Calu3 (cell line): ENCODE measurements at places on chromosomes 7 and 10. TPM values are rescaled to one million over a fixed set of nuclear protein-coding genes. Genes with fewer than 3 reads are reported as not detected.

GRCh38 chr7:37211097-37211880 is 237.4 kb downstream of the ELMO1 start:
- no peak overlapping the region for H3K27ac ChIP-seq
- no peak for DNase-seq
- H3K4me1 ChIP-seq, result no peaks in the 10 kb centered on the region
- H3K36me3 ChIP-seq, result no peaks in the 10 kb centered on the region

GRCh38 chr10:55146032-55146431 is 345.0 kb upstream of the PCDH15 start:
- DNase-seq, result peak; percentile 6
- peak overlapping the region; percentile 54 for H3K27ac ChIP-seq
- H3K36me3 ChIP-seq, result no peaks in the 10 kb centered on the region
- peaks cover 14% of the 10 kb centered on the region for H3K4me1 ChIP-seq
- H3K4me3 ChIP-seq, result no peak overlapping the region

GRCh38 chr7:99728615-99729014 is 6.4 kb downstream of the CYP3A7 start:
- H3K36me3 ChIP-seq, result no peaks in the 10 kb centered on the region
- peak; percentile 17 for DNase-seq
- no peaks in the 10 kb centered on the region for H3K4me1 ChIP-seq
- no peak overlapping the region for H3K4me3 ChIP-seq
- no peaks in the 10 kb centered on the region for H3K27me3 ChIP-seq

DNA sequence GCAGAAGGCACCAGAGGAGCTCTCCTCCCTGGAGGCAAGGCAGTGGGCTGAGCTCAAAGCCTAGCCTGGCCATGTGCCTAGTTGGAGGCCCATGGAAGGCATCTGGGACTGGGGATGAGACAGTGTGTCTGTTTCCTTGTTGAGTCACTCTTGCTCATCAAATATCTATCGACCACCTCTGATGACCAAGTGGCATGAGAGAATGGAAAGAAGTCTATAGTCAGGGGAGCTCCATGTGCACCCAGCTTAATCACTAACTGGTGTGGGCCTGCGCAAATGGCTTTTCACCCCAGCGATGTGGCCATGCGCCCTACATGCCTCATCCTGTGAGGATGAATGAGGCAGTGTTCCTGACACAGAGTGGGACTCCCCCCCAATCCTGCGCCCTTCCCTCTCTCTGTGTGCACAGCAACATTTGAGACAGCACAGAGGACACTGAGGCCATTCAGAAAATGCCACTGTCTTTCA is 229.9 kb downstream of the RPS24 start:
- peaks cover 68% of the 10 kb centered on the region for H3K27me3 ChIP-seq
- H3K4me1 ChIP-seq, result no peaks in the 10 kb centered on the region
- no peak overlapping the region for H3K27ac ChIP-seq
- no peak for DNase-seq

The TEX47 gene
- total RNA-seq, result not detected in 2 replicates

GRCh38 chr7:16564909-16565426 is 38.3 kb downstream of the LRRC72 start:
- no peaks in the 10 kb centered on the region for H3K36me3 ChIP-seq
- H3K27ac ChIP-seq, result no peak overlapping the region
- peak; percentile 34 for DNase-seq
- H3K4me3 ChIP-seq, result no peak overlapping the region
- no peaks in the 10 kb centered on the region for H3K27me3 ChIP-seq

The NCF1 gene
- 0.51 TPM in 1 of 2 replicates, not detected in the other for total RNA-seq

DNA sequence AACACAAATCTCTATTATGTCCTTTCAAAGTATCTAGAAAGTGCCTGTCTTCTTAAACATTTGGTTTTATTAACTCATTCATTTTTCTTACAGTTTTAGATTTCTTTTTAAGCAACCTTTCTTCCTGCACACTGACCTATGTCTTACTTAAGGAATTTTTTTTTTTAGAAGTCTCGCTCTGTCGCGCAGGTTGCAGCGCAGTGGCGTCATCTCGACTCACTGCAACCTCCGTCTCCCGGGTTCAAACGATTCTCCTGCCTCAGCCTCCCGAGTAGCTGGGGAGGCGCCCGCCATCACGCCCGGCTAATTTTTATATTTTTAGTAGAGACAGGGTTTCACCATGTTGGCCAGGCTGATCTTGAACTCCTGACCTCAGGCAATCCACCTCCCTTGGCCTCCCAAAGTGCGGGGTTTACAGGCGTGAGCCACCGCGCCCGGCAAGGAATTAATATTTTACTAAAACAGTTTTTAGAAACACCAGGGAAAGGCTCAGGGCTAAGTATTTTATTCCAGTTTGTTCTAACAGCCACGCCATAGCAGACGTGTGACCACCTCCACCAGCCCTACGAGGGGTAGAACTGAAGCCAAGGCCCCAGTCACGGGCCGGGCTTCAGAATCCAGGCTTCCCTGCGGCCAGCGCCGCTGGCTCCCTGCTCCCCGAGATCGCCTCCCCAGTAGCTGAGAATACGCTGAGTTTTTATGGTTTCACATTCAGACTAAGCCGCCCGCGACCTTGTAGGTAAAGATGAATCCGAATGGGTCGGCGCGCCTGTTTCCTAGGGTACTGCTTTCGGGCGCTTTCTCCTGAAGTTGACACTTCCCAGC is 941 bp upstream of the LUC7L2 start:
- peaks cover 10% of the 10 kb centered on the region for H3K4me1 ChIP-seq
- peak overlapping the region; percentile 84 for H3K27ac ChIP-seq
- peaks cover 49% of the 10 kb centered on the region for H3K36me3 ChIP-seq
- H3K27me3 ChIP-seq, result no peaks in the 10 kb centered on the region
- DNase-seq, result peak; percentile 32

DNA sequence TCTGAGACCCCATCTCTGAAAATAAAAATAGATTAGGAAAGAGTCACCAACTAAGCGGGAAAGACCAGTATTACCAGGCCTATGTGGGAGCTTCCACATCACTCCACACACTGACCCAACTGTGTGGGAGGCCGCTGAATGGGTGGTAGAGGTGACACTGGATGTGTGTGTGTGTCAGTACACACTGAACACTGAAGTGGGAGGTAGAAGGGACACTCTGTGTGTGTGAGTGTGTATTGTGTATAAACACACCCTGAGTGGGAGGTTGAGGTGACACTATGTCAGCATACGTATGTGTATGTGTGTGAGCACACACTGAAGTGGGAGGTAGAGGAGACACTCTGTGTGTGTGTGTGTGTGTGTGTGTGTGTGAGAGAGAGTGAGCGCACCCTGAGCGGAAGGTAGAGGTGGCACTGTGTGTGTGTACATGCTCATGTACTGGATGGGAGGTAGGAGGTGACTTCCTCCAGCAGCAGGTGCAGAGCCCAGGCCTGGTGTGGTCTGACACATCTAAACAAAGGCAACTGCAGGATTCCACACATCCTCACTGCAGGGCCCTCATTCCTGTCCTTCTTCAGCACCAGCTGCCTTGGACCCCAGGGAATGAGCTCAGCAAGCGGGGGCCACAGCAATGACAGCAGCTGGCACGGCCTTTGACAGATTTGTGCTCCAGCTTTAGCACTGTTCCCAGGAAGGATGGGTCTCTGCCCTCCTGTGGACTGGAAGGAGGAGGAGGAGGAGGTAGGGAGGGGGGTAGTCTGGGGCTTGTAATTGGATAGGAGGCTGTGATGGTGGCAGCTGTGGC is 26.5 kb upstream of the RBM20 start:
- H3K27ac ChIP-seq, result no peak overlapping the region
- DNase-seq, result no peak
- H3K27me3 ChIP-seq, result no peaks in the 10 kb centered on the region

- H3K4me1 ChIP-seq, result peaks cover 46% of the 10 kb centered on the region
- DNase-seq, result peak; percentile 69
- H3K4me3 ChIP-seq, result peak overlapping the region; percentile 0
- peak overlapping the region; percentile 7 for H3K27ac ChIP-seq
- H3K36me3 ChIP-seq, result peaks cover 67% of the 10 kb centered on the region
Measured at GRCh38 chr7:1460821-1461645, 1.8 kb upstream of the MICALL2 start.

- H3K36me3 ChIP-seq, result no peaks in the 10 kb centered on the region
- H3K4me3 ChIP-seq, result no peak overlapping the region
- DNase-seq, result no peak
- H3K4me1 ChIP-seq, result no peaks in the 10 kb centered on the region
Measured at GRCh38 chr10:88440541-88440940, 142.6 kb downstream of the RNLS start.

- H3K36me3 ChIP-seq, result peaks cover 15% of the 10 kb centered on the region
- no peak overlapping the region for H3K4me3 ChIP-seq
- peaks cover 17% of the 10 kb centered on the region for H3K4me1 ChIP-seq
- H3K27ac ChIP-seq, result no peak overlapping the region
- no peaks in the 10 kb centered on the region for H3K27me3 ChIP-seq
Measured at GRCh38 chr10:70822076-70822820, 6.5 kb downstream of the SGPL1 start.

DNA sequence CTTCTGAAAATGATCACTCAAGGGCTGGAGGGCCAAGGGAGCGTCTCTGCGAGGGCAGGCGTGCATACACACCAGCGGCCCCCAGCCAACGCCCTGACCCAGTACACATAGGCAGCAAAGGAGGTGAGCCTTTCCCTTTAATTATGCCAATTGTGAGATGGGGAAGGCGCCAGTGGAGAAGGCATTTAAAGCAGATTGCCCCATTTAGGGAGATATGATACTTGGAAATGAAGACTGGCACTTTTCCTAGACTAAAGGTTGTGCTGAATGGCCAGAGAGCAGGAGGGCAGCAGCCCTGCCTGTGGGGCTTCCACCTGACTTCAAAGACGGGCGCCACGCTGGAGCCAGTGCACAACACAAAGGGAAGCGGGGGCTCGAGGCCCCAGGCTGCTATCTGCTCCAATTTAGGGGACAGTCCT is 24.1 kb downstream of the HIPK2 start:
- no peak overlapping the region for H3K4me3 ChIP-seq
- no peak for DNase-seq
- no peaks in the 10 kb centered on the region for H3K36me3 ChIP-seq
- no peak overlapping the region for H3K27ac ChIP-seq
- no peaks in the 10 kb centered on the region for H3K27me3 ChIP-seq

The SYT15 gene
- total RNA-seq, result 1.5 and 2.2 TPM in 2 replicates

The SH2D4B gene
- total RNA-seq, result 0.24 TPM in 1 of 2 replicates, not detected in the other

GRCh38 chr10:102134416-102134815 is 1.6 kb downstream of the PPRC1 start:
- peaks cover 18% of the 10 kb centered on the region for H3K4me1 ChIP-seq
- no peak for DNase-seq
- peaks cover 32% of the 10 kb centered on the region for H3K36me3 ChIP-seq
- H3K27me3 ChIP-seq, result no peaks in the 10 kb centered on the region
- H3K4me3 ChIP-seq, result peak overlapping the region; percentile 98

The SLC26A4 gene
- total RNA-seq, result 0.09 TPM in 1 of 2 replicates, not detected in the other

- no peak for DNase-seq
- no peak overlapping the region for H3K27ac ChIP-seq
- H3K4me3 ChIP-seq, result no peak overlapping the region
- H3K4me1 ChIP-seq, result peaks cover 57% of the 10 kb centered on the region
- H3K27me3 ChIP-seq, result no peaks in the 10 kb centered on the region
Measured at GRCh38 chr10:6405713-6406112, 174.4 kb downstream of the PRKCQ start.

- H3K36me3 ChIP-seq, result no peaks in the 10 kb centered on the region
- DNase-seq, result no peak
- H3K4me1 ChIP-seq, result no peaks in the 10 kb centered on the region
- H3K4me3 ChIP-seq, result no peak overlapping the region
- H3K27ac ChIP-seq, result no peak overlapping the region
Measured at GRCh38 chr10:49414496-49414895, 18.6 kb upstream of the DRGX start.

GRCh38 chr10:117249493-117250093 is 8.7 kb downstream of the SLC18A2 start:
- peaks cover 49% of the 10 kb centered on the region for H3K27me3 ChIP-seq
- no peaks in the 10 kb centered on the region for H3K4me1 ChIP-seq
- no peak for DNase-seq

- peaks cover 10% of the 10 kb centered on the region for H3K4me1 ChIP-seq
- no peaks in the 10 kb centered on the region for H3K36me3 ChIP-seq
- H3K27ac ChIP-seq, result no peak overlapping the region
Measured at GRCh38 chr7:102064361-102065025, 222.2 kb upstream of the SH2B2 start.

GRCh38 chr10:133379152-133379800 is at the start of gene PAOX:
Gene PAOX (plus strand): TSS chr10:133379262. CDS start chr10:133379317, 55 bp downstream.
- no peak within 1 kb of the TSS for H3K27ac ChIP-seq
- peaks cover under 1% of the 10 kb centered on the region for H3K4me1 ChIP-seq
- peak within 1 kb of the TSS; percentile 68 for H3K4me3 ChIP-seq
- peak; percentile 56 for DNase-seq
- peaks cover 17% of the 10 kb centered on the region for H3K36me3 ChIP-seq
- no peaks in the 10 kb centered on the region for H3K27me3 ChIP-seq
